ENCODE measurements at places on chromosomes 16 and 17.

GRCh38 chr16:1794221-1794871 lies 841 bp upstream of the IGFALS start:
- no peak for DNase-seq

GRCh38 chr16:50709061-50709684 lies 15.8 kb downstream of the NOD2 start:
- no peak for DNase-seq

GRCh38 chr16:48949636-48950035 lies 332.0 kb downstream of the CBLN1 start:
- DNase-seq = no peak

- no peak for DNase-seq
Measured at GRCh38 chr16:533391-534123, 6.0 kb downstream of the CAPN15 start.

DNA sequence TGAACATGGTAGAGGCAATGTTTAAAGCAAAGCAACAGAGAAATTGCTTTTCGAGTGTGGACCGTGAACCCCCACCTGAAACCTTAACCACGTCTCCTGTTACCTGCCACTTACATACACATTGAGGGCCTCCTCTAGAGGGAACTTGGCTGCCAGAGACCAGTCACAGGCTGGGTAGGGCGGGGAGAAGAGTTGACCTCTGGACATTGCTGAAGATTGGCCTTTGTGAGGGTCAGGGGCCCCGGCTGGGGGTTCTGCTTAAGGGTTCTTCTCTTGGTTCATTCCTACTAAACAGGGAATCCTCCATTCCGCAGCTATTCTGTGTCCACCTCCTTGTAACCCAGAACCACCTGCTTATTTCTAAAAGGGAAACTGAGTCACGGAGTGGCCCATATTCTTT lies 53.8 kb downstream of the IRX6 start:
- no peak for DNase-seq

DNA sequence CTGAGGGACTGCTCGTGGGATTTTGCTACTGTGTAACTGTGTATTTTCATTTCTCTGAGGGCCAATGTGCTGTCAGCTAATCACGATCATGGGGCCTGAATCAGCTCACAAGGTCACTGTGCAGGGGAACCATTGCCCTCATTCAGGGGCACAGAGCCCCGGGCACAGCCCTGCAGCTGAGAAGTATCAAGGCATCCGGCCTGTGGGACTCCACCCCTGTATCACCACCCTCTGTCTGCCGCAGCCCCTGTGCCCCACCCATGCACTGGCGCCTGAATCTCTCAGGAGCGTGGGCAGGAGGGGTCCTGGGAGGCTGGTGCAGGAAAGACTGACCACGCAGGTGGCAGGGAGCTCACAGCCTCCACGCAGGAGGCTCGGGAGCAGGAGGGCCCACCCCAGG lies 43.4 kb upstream of the RASD1 start:
- DNase-seq = no peak

- no peak for DNase-seq
Measured at GRCh38 chr17:16512011-16512410, 20.0 kb upstream of the LRRC75A start.

GRCh38 chr16:16805809-16806208 lies 426.9 kb downstream of the NPIPA7 start:
- no peak for DNase-seq

DNA sequence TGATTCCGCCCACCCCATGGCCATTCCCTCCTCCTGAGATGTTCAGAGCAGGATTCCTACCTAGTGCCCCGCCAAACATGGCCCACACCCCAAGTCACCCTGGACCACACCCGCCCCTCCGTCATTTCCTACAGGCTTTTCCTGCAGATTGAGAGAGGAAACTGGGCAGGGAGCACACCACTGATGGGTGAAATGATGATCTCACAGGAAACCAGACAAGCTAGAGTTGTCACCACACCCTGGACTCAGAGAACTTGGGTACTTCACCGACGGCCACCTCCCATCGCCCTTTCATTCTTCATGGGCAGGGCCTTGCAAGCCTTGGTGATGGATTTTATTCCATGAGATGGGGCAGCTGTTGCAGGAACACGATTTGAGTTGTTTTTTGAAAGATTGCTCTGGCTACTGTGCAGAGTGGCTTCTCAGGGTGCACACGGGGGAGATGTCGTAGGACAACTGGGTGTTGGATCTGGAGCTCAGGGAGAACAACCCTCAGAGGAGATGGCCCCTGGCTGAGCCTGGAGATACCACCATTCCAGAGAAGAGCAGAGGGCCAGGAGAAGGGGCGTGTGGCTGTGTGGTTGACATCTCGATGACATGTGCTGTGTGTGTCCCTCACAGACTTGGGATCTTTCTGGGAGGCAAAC lies 7.4 kb upstream of the B9D1 start:
- DNase-seq = no peak
